ENCODE measurements at places on chromosomes 3 and 15.
A peak's percentile ranks its signal among the peaks of the same experiment; 100 is the strongest.

GRCh38 chr15:63605816-63606215 is 8.6 kb downstream of the FBXL22 start:
- DNase-seq, result no peak

- DNase-seq, result no peak
These were observed 27.0 kb upstream of the APH1B start for GRCh38 chr15:63250312-63250965.

DNA sequence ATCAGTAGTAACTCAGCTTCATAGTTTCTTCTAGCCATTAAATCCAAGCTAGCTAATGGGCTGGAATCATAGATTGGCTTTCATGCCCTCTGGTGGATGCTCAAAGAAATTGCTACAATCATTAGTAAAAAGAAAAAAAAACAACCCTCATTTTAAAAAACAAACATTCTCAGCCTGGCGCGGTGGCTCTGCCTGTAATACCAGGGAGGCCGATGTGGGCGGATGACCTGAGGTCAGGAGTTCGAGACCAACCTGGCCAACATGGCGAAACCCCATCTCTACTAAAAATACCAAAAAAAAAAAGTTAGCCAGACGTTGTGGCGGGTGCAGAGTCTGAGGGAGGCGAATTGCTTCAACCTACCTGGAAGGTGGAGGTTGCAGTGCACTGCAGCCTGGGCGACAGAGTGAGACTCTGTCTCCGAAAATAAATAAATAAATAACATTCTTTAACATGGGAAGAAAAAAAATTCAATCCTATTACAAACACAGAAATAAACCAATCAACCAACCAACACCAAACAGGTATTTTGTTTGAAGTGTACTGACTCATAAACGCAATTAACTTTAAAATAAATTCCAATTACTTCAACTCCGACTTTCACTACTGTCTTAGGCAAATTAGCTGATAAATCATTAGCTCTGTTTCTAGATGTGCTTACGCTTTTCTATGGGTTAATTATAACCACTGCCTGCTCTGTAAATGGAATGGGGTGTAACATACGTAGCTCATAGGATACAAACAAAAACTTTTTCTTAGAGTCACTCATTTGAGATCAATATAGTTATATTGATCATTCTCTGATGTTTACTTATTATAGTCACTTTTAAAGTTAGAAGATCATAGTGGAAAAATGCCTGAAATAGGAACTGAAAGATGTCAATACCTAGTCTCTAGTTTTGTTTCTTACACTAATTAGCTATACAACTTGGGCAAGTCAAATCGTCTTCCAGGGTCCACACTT is 24.9 kb downstream of the TMEM207 start:
- peak; percentile 19 for DNase-seq

- no peak for DNase-seq
These were observed 1.8 kb downstream of the CLN6 start for GRCh38 chr15:68227643-68228142.

- no peak for DNase-seq
These were observed 598 bp upstream of the GJD2 start for GRCh38 chr15:34755419-34755773.

- DNase-seq, result no peak
These were observed 1050.6 kb upstream of the ALCAM start for GRCh38 chr3:104316118-104316517.

DNA sequence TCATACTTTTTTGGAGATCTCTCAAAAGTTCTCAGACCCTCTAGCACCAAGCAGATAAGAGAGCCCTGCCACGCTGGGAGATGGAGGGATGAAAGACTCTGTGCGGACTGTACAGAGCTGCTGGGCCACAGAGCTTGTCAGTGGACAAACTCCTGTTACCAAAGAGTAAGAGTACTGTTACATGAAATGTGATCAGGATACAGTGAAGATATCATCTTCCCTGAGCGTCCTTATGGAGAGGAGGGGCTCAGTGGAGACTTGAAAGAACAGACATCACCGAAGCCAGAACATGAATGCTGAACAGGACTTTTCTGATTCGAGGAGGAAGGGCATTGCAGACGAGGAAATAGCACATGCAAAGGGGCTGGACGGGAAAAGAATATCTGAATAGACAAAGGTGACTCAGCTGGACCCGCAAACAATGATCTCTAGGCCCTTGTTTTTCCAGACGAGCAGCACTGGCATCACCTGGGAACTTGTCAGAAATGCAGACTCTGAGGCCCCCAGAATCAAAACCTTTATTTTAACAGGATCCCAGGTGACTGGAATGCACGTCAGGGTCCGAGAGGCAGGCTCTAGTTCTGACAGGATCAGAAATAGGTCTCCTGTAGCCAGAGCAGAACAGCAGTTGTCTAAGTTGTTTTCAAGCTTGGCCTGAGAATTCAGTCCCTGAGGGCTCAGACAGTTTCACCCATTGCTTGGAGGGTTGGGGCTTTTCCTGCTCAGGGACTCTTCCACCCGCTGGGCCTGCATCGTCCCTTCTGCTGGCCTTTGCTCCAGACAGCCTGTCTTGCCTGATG is 277.9 kb downstream of the RPLP1 start:
- no peak for DNase-seq

DNA sequence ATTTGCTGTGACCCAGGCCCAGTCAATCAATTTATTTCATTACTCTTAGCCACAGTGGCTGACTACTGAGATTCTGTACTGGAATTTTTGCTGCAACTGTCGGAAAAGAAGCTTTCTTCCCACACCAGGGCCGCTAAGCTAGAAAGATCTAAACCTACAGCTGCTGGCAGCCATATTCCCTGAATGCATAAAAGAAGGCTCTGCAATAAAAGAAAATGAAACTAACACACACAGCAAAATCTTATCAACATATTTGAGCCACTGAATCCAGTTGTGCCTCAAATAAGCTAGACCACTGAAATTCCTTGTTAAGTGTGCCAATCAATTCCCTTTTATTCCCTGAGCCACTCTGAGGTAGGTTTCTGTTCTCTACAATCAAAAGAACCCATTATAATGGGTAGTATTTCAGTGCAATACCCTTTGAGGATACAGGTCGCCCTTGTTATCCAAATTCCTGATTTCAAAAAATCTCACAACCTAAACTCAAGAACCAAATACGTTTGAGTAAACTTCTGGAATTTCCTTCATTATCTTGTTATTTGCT is 60.3 kb downstream of the MYO9A start:
- DNase-seq, result no peak

DNA sequence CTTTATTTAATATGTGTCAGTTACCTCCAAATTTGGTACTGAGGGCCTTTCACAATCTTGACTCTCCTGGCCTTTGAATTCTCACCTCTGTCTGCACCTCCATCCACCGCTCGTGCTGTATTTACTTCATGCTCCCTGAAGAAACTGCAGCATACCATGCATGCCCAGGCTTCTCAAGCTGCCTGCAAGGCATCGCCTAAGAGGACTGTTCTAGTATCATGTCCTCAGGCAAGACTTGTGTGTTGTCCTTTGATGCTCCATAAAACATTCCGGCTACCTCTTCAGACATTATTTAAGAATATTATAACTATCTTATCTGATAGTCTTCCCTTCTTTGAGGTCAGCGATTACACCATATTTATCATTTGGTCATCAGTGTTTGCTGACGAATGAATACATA is 682.5 kb downstream of the NR2F2 start:
- no peak for DNase-seq

GRCh38 chr3:195263193-195263924 is 7.6 kb downstream of the XXYLT1 start:
- no peak for DNase-seq
